ENCODE measurements at places on chromosomes 7 and 10.

DNA sequence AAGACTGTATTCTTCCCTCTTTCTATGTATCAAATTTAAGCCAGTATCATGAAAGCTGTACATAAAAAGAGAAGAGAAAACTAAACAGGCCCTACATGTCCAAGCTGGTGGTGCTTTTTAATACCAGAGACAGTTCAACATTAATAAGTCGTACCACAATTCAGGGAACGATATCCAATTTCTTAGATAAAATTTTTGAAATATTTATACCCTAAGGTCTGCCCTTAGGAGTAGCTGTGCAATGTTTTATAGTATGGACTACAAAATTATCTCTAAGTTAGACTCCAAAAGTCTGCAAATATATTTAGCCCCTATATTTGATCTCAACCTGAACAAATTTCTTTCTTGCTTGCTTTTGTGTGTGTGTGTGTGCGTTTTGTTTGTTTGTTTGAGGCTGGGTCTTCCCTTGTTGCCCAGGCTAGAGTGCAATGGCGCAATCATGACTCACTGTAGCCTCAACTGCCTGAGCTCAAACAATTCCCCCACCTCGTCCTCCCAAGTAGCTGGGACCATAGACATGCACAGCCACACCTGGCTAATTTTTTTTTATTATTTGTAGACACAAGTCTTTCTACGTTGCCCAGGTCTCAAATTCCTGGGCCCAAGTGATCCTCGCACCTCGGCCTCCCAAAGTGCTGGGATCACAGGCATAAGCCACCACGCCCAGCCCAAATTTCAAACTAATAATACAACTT is 13.2 kb downstream of the ARHGAP19 start:
- DNase-seq = no peak

- DNase-seq = no peak
Measured at GRCh38 chr7:141455723-141456122, 95.5 kb upstream of the AGK start.

DNA sequence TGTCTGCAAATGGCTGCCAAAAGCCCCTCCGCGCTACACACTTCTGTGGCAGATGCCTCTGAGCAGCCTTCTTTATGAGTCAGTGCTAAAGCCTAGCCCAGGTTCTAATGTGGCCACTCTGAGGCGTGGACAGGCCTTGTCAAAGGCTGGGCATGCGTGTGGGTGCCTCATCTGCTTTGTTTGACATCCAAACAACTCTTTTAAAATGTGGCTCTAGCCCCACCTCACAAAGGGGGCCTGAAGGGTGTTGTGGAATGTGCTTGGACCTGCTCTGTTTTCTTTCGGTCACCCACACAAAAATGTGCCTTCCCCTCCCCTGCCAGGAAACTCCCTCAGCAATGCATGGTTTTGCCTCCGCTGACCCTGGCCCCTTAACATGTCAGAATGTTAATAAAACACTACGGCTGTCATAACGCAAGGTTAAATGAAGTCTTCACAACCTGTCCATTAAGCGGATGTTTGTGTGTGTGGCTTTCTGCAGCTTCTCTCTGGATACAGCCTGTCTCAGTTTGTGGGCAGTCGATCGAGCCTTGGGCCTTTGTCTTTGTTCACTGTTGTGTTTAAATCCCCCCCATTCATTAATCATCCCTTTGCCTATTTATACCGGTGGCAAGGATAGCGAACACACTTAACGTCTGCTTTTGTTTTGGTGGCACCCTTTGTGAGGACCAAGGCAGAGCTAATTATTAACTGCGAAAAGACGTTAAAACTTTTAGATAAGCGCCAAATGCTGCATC is 718.9 kb downstream of the LRMDA start:
- DNase-seq = peak; percentile 59

- DNase-seq = no peak
Measured at GRCh38 chr7:39666562-39666961, 43.2 kb downstream of the RALA start.

GRCh38 chr10:43939389-43939938 is 290.8 kb upstream of the ZNF32 start:
- DNase-seq = no peak

- no peak for DNase-seq
Measured at GRCh38 chr7:22329816-22330524, 27.0 kb downstream of the RAPGEF5 start.

- DNase-seq = no peak
Measured at GRCh38 chr7:92621561-92622023, 31.4 kb upstream of the FAM133B start.

- peak; percentile 32 for DNase-seq
Measured at GRCh38 chr10:24513155-24513554, 210.5 kb downstream of the ARHGAP21 start.

DNA sequence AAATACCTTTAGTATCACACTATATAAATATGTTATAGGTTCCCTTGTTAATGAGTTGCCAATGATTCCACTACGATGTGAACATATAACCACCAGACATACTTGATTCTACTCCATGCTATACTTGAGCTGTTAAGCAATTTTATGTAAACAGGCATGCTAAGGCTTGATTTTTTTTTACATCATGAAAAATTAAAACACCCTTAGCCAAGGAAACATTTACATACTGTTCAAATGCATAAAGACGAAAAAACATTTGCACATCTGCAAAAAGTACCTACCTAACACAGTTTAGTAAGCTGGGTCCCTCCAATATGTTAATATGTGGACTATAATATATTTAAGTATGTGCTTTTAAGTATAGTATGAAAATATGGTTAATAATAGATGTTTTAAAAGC is 9.0 kb upstream of the CABCOCO1 start:
- no peak for DNase-seq

DNA sequence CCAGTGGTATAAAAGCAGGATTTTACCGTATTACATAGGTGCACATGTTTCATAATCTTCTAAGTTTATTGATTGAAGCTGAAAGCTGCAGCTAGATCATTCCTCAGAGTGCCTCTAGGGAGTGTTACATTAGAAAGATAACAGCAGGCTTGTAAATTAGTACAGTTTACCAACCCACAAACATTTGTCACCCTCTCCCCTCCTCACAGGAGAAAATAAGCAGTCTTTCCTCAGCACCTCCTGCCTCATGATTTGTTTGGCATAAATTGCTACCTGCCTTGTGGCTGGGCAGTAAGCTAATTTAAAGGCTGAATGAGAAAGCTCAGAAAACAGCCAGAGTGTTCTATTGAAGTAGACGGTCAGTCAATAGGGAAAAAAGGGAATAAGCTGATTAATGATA is 74.2 kb downstream of the NXPH1 start:
- DNase-seq = no peak

DNA sequence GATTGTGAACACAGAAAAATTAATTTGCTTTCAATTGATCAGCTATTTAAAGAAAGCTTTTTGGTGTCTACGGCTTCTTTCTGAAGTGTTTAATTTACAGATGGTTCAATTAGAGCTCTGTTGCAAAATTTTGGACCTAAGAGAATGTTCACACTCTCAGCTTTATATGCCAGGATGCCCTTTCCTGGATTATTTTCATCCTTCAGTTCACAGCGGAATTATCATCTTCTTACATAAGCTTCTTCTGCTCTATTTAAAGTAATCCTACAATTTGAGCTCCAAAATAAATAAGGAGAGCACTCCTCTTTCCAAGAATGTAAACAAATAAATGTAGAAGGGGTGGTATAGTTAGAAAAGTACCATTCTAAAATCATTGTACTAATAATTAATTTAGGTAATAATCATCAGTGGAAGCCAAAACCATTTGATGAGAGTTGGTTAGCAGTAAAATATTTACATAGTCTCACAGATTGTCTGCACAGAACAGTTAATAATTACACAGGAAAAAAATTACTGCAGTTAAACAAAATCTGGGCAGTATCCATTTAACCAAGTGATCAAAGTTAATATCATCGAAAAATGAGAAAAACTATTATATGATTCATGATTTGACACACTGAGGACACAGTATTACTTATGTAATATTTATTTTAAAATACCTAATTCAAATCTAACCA is 298.0 kb upstream of the TMEM229A start:
- DNase-seq = no peak

- no peak for DNase-seq
Measured at GRCh38 chr7:50735333-50735732, 47.4 kb downstream of the GRB10 start.

DNA sequence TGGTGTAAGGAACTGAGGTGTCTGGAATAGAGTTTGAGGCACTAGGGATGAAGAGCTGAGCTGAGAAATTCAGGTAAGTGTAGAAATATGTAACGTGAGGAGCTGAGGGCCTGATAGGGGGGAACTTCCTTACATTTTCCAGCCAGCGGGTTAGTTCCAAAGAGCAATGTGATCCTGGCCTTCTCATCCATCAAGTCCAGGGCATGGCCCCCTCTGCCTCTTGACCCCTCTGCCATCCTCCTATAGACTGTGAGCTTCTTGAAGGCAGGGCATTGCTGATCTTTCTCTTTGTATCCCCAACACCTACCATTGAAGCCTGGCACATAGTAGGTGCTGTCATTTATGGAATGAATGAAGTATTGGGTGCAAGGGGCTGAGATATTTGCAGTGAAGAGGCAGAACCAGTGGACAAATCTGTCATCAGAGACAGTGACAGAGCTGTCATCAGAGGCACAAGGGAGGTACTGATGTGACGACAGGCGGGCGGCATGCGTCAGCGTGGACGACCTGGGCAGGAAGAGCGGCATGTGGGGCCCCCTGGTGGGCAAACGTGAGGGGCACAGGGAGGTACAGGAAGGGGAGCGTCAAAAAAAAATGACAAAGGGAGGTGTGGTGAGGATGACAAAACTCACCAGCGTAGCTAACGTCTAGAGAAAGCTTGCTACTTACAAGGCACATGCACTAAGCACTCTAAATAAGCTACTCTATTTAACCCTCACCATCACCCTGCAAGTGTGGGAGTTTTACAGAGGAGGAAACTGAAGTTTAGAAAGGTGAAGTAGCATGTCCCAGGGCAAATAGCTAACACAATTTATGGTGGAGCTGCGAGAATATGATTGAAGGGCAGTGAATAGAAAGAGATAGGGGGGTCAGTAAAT is 5.2 kb upstream of the CAMK2G start:
- DNase-seq = peak; percentile 73

- no peak for DNase-seq
Measured at GRCh38 chr7:157112706-157113105, 26.0 kb upstream of the UBE3C start.

DNA sequence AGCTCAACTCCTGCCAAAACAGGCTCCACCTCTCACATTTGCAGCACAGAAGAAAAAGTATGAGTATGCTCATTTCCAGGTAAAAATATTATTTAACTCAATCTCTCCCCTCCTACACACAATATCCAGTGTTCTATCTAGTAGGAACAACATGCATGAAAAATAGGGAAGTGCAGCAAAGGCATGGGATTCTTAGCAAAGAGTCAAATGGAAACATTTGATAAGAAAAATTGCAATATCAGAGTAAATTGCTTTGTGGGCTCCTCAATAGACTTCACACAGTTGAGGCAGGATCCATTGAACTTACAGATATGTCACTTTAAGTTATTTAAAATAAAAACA is 150.9 kb downstream of the ANK3 start:
- DNase-seq = no peak

GRCh38 chr10:131892806-131893675 is 7.8 kb upstream of the PPP2R2D start:
- no peak for DNase-seq

DNA sequence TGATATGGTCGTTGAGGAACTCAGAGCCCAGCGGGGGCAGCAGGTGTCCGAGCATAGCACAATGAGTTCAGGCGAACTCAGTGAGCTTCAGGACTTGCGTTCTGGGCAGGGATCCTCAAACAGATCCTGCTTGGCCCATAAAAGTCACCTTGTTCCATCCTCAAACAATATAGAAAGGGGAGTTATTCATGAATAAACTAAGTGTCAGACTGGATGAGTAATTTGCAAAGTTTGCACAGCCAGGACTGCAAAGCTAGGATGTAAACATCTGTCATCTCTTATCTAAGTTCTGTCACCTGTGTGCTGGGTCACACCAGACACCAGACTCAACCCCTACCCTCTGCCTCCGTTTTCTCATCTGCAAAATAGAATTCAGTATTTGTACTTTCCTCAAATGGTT is 58.0 kb upstream of the PFKP start:
- no peak for DNase-seq

DNA sequence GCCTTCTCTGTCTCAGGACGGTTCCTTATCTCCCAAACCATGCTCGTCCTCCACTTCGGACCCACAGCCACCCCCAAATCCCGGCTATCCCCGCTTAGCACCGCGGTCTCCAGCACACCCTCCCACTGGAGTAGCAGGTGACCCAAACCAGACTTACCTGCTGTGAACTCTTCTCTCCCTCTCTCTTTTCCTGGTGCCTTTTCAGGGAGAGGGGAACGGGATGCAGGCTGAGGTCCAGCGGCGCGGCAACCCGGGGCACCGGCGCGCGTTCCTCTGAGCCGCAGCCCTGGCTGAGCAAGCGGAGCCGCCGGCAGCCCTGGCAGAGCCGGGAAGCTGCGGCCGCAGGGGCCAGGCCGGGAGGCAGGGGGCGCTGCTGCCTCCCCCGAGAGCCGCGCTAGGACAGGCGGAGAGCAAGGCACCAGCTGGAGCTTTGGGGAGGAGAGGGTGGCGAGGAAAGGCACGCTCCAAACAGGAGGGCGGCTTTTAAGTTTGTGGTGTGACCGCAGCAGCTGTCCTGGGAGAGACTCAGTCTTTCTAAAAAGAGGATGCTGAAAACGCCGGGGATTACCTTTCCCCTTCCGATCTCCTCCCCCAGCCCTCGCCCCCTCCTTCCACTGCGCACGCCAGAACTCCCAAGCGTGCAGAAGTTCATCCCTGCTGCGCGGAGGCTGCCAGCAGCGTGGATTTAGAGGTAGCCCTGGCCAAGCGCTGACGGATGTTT is at the start of gene SEMA3D:
Gene SEMA3D, minus strand, starts transcription at position 536 of the 721 bp plus-strand sequence. CDS start 65,165 bp downstream, outside the sequence.
- DNase-seq = peak; percentile 32

DNA sequence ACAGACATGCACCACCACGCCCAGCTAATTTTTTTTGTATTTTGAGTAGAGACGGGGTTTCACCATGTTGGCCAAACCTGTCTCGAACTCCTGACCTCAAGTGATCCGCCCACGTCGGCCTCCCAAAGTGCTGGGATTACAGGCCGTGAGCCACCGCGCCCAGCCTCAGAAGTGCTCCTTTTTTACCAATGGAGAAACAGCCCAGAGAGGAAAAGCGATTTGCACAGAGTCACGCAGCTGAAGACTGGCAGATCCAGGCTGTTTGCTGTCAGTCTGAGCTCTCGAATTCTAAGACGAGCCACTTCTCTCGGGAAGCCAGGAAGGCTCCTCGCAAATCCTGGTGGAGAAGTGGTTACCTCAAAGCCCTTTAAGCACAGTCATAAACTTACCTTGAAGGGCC is 57.4 kb upstream of the SDK1 start:
- no peak for DNase-seq

DNA sequence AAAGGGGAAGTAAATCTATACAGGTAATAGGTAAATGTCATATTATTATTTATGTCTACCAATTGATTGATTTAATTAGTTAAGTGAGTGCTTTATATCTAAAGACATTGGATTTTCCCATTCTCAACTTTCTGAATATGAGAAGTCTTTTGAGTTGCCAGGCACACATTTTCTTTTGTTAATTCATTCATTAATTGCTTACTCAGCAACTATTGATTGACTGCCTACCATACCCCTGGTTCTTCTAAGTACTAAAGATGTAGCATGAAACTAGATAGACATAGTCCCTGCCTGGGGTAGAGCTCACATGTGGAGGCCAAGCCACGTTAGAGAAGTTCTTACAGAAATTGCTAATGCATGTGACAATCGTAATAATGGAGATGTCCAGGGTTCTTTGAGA is 253.1 kb upstream of the LYZL1 start:
- no peak for DNase-seq

- no peak for DNase-seq
Measured at GRCh38 chr7:158263964-158264748, 323.5 kb downstream of the PTPRN2 start.

Data from HTR-8/SVneo (cell line).